ENCODE measurements at places on chromosomes 1 and 21.
A peak's percentile ranks its signal among the peaks of the same experiment; 100 is the strongest.

DNA sequence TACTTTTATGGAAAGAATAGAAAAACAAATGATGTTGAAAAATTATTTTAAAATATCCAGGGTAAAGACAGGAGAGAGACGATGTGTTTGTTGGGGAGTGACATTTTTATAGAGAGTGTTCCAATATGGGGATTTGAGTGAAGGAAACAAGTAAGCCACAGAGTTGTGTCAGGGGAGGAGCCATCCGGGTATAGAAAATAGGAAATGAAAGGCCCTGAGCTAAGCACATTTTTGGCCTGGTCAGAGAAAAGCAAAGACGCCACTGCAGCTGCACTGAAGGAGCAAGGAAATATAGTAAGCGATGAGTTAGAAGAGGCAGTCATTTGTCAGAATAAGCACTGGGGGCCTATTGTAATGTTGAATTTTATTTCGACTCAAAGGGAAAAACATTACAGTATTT, 107.3 kb upstream of the ADGRL4 start:
- DNase-seq = no peak

- no peak for DNase-seq
Observed at GRCh38 chr1:57218487-57219079, 205.3 kb downstream of the DAB1 start.

- DNase-seq = no peak
Observed at GRCh38 chr1:183194527-183195141, 8.6 kb downstream of the LAMC2 start.

GRCh38 chr21:31191553-31191952, 152.5 kb downstream of the TIAM1 start:
- no peak for DNase-seq

DNA sequence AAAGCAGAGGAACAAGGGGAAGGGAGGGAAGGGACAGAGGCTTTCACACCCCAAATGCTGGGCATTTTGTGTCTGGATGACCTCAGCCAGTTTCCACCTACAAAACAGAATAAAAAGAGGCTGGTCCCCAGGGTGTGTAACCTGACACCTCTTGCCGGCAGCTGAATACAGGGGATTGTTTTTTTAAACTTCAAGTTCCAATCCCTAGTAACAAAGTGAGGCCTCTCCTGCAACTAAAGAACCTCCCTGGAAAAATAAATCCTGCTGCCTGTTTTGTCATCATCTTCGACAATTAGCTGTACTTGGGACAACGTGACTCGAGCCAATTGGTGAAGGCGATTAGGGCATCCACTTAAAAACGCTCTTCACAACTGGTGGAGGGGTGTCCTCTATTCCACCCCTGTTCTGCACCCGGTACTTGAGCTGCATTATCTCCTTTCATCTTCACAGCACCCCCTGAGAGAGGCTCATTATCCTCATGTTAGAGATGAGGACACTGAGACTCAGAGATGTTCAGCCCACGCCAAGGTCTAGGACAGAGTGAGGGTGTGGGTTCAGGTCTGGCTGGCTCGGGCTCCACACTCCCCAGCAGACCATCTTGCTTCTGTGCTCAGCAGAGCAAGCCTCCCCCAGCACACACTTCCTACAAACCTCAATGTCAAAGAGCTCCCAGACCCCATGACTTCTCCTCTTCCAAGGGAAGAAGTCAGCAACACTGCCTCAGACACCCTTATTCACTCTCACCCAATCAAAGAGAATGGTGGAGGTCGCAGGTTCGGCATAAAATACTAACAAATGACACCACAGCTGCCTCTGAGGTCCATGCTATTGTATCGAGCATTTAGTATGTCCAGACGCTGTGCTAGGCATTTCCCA, 15.2 kb downstream of the ITPKB start:
- no peak for DNase-seq

GRCh38 chr1:910311-910880, 13.3 kb upstream of the SAMD11 start:
- DNase-seq = peak; percentile 78

DNA sequence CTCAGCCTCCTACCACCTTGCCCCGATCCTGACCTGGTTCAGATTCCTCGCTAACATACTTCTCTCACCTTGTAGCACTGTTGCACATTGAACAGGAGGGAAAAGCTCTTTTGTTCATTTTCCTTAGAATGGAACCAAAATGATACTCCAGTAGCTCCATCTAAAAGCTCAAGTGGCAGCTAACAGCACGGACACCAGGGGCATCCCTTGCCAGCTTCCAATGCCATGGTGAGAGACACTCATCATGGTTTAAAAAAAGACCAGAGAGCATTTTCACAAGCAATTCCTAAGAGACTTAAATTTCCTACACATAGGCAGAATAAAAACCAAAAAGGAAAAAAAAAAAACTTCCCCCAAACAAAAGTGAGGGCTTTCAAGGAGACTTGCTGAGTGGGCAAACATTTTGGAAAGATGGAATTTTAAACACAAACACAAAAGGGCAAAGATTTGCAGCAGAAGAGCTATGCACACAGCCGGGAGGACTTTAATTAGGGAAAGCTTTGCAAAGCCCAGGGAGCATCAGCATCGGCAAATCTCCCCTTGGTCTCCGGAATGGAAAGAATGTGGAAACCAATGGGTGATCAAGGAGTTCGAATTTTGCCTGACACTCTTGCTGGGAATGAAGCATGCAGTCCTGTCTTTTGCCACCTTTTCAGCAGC, 84.3 kb downstream of the CAPZB start:
- no peak for DNase-seq

DNA sequence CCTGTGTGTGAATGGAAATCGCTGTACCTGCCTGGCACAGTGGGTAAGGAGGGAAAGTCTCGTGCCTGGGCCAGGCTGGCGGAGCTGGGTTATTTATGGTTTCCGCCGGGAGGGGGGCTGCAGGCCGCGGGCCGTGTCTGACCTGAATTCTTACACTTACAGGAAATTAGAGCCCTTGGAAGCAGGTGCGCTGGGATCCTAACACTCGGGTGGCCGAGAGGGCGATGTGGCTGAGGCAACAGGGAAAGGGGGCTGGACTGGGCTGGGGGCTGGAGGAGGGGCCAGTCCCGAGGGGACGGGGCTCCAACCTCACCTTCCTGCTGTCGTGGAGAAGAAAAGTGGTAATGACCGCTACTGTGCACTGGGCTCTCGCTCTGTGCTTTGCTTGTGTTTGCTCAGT, 109.4 kb upstream of the WNT4 start:
- no peak for DNase-seq

DNA sequence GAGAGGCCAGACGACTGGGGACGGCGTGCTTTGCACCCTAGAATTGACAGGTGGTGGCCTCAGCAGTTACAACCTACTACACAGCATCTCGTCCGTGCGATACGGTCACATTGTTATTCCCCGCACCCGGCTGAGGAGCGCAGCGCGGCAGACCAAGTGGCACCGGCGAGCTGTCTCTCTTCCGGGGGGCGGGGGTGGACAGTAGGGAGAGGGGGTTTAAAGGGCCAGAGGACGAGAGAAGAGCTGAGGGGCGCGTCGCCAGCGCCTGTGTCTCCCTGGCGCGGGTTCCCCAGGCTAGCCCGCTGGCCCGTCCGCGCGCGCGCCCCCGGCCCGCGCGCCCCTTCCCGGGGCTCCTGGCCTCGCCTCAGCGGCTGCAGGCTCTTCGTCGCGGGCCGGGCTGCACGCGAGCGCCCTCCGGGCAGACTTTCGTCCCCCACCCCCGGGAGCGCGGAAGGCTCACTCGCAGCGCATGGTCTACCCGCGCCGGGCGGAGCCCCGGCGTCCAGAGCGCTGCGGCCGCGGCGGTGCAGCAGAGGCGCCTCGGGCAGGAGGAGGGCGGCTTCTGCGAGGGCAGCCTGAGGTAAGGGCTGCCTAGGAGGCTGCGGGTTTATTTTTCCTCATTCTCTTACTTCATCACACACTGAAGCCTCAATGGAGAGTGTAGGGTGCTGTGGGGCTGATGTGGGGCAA, at the start of gene PDE4B:
PDE4B (plus strand) TSS at position 227 of the 690 bp plus-strand sequence.
- peak; percentile 80 for DNase-seq

DNA sequence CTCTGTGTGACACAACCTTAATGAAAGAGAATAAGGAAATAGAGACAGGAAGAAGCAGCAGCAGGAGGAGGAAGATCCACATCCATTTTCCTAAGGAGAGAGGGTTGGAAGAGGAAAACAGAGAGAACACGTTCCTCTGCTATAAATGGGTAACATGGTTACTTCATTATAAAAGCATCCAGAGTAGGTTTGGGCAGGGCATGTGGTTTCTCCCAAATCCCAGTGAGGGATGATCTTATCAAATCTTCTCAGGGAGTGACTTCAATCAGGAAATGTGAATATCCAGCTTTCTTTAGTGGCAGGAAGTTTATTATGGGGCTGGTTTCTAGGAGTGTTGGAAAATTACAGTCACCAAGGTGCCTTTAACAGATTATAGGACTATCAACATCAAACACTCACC, 11.1 kb downstream of the CYP2J2 start:
- DNase-seq = no peak

GRCh38 chr1:201602413-201603265, 63.7 kb downstream of the NAV1 start:
- DNase-seq = peak; percentile 37

- DNase-seq = no peak
Observed at GRCh38 chr1:226279498-226279897, 29.5 kb downstream of the LIN9 start.

DNA sequence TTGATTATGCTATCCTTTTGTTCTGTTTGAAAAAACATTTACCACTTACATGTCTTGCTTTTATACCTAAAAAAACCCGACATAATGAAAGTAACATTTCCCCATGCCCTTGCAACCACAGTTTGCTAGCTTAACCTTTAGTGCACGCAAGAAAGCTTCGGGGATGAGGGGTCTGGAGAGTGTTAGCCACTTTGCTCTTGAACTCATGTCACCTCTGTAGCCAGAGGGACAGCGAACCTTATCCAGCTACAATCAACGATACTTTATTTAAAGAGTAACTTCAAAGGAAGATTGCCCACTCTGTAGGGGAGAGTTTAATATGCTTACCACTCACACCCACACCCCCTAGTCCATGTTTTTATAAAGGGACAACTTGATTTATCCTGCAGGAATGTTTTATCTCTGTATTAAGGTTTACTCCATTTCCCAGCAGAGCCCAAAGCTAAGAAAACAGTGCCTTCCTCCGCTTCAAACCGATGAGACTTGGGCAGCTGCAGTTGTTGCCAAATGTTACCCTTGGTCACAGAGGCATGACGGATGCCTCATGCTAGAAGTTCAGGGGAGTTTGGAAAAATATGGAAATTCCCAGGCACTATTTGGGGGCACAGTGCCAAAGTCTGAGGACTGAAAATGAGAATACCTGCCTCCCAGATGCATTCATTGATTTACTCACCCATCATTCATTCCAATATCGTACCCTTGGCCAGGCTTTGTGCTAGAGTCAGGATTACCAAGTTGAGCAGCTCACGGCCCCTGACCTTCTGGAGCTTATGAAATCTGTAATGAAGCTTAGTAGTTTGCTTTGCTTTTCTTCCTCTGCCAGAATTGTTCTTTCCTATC, 61.4 kb upstream of the VCAM1 start:
- DNase-seq = no peak

DNA sequence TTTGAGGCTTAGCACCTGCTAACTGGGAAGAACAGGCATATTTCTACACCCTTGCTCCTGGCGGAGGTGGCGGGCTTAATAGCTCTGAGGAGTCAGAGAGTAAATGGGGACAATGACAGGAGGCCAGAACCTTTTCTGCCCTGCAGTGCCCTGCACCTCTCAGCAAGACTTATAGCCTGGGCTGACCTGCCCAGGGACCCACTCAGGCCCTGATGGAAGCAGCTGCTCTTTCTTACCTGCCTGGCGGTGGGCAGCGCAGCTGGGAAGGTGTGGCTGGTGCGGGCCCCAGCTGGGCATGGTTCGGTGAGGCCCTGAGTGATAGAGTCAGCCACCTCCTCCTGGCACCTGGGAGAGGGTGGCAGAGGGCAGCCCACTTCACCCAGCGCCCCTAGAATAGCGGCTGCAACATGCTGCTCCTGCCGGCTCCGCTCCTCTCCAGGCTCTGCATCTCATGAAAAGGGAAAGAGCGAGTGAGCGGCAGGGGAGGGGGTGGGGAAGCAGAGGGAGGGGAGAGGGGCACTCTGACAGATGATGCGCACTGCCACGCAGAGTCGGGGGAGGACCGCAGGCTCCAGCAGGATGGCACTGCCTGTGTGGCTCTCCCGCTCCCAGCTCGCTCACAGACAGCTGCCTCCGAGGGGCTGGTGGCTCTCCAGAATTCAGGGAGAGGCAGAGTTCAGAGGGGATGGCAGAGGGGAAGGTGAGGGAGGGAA, at the start of gene RGS8:
RGS8 (minus strand) TSS at position 472 of the 713 bp plus-strand sequence. CDS start 14,938 bp downstream, outside the sequence.
- no peak for DNase-seq

DNA sequence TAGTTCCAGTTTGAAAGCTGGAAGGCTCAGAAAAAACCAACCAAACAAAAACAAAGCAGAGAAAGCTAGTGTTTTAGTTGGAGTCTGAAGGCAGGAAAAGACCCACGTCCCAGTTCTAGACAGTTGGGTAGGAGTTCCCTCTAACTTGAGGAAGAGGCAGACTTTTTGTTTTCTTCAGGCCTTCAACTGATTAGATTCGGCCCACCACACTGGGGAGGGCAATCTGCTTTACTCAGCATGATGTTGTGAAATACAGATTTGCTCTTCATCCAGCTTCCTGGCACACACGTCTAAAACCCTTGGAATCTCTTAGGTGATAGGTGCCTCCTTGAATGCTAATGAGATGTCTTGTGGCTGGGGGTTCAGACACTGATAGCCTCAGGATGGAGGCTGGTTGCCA, 49.1 kb upstream of the CSF3R start:
- DNase-seq = no peak

DNA sequence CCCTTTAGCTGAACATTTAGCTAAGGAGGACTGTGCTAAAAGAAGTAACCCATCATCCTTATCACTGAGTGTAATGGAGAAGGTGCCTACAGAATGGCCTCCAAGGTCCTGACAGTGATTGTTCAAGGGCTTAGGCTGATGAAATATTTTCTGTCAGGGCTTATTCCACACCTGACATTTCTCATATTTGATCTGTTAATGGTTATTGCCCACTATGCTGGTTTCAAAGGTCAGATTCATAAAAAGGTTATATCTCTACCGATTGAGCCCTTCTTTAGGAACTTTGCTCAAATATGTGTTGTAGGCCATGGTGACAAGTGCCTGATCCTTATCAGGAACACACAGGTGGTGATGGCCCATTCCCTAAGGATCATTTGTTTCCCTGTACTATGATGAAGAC, 766.4 kb upstream of the ADGRL2 start:
- no peak for DNase-seq

GRCh38 chr1:39204441-39205081, at the start of gene MACF1:
Gene MACF1 (plus strand): TSS chr1:39204695. CDS start chr1:39205023, 328 bp downstream.
- peak; percentile 91 for DNase-seq
